M059J (cell line): ENCODE measurements at places on chromosomes 2 and 18. TPM values are rescaled to one million over a fixed set of nuclear protein-coding genes. Genes with fewer than 3 reads are reported as not detected.

DNA sequence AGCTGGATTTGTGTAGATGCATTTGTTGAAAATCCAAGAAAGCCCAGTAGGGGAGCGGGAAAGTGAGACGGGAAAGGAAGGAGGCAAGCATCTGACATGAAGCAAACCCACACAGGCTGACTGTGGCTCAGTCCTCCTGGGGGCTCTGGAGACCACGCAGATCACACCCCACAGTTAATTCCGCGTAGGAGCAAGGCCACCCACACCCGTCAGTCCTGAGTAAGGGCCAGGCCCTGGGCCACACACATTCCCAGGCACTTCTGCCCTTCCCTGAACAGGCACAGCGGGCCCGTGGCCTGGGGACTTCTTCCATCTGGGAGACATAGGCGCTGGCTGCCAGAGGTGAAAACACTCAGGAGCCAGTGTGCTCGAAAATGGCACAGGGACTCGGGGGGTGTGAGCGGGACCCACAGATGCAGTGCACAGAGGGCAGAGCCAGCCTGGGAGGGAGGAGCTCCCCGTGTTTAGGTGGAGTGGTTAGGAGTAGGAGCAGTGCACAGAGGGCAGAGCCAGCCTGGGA, 19.4 kb upstream of the PRLH start:
- DNase-seq, result no peak

ICOS gene
- not detected in 2 replicates for total RNA-seq

ACTG2 gene
- 0.89 and 2.5 TPM in 2 replicates for total RNA-seq

GPR17 gene
- total RNA-seq, result 0.07 TPM in 1 of 2 replicates, not detected in the other

DNA sequence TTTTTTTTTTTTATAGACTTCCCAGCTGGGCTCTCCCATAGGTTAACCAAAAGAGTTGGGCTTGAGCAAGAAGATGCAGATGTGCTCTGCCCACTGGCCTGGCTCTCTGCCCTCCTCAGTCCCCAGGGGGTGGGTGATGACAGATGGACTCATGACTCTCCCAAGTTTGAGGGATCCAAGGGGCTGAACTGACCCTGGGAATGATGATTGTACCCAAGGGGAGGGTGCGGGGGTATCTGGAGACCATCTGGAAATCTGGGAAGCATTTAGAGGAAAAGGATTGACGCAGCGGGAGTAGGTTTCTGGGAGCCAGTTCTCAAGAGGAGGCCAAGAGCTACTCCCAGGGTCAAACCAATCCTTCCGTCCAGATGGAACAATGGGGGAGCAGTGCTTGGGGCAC, 330.8 kb downstream of the CYP26B1 start:
- DNase-seq, result no peak

DNA sequence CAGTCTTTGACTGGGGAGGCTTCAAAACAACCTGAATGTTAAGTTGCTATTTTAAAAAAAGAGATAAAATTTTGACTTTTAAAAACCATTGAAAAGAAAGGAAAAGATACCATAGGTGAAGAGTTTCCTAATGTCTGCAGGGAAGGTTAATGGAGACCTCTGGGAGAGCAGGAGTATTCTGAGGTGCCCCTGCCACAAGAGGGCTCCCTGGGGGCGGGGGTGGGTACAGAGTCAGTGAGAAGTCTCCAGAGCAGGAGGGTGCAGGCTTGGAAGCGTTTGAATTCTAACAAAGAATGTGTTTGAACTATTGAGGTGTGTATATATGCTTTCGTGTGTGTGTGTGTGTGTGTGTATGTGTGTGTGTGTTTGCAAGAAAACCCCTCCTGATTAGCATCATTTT, 46.7 kb upstream of the ST6GAL2 start:
- DNase-seq, result no peak

DNA sequence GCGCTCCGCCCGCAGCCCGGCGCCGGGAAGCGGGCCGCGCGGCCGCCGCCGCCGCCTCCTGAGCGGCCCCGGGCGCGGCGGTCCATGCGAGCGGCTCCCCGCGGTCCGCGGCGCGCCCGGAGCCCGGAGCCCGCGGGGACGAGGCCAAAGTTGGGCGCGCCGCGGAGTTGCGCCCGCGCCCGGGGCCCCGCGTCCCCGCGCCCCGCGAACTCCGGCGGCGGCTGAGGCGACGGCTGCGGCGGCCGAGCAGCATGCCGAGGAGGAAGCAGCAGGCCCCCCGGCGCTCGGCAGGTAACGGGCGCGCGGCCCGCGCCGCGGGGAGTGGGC, 992 bp downstream of the TSHZ1 start:
- no peak for DNase-seq

CDH7 gene
- not detected in 2 replicates for total RNA-seq

DNA sequence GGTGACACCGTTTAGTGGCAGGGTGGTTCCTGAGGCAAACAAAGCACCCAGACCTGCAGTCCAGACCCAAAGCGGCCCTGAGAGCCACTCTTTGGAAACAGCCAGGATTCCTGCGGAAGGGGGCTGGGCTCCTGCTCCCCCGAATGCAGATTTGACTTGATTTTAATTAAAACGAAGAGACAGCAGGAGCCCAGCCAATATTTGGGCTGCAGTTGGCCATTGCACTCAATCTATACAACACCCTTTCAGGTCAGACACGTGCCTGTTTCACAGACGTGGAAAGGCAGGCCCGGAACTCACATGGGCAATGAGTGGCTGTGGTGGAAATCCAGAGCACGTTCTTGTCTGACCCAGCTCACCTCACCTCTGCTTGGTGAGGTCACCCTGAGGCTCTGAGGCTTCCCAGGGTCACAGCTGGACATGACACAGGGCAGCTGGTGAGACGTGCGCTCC, 122.4 kb downstream of the NDUFA10 start:
- DNase-seq, result no peak
